HL-60 (cell line): ENCODE measurements at places on chromosomes 13 and 19.

GRCh38 chr13:25971459-25972145 lies 80.2 kb downstream of the SHISA2 start:
- no peak for DNase-seq

GRCh38 chr19:54725321-54725720 lies 1.1 kb downstream of the KIR3DL3 start:
- DNase-seq: no peak

GRCh38 chr19:33496038-33496895 lies 25.3 kb downstream of the PEPD start:
- DNase-seq: no peak

DNA sequence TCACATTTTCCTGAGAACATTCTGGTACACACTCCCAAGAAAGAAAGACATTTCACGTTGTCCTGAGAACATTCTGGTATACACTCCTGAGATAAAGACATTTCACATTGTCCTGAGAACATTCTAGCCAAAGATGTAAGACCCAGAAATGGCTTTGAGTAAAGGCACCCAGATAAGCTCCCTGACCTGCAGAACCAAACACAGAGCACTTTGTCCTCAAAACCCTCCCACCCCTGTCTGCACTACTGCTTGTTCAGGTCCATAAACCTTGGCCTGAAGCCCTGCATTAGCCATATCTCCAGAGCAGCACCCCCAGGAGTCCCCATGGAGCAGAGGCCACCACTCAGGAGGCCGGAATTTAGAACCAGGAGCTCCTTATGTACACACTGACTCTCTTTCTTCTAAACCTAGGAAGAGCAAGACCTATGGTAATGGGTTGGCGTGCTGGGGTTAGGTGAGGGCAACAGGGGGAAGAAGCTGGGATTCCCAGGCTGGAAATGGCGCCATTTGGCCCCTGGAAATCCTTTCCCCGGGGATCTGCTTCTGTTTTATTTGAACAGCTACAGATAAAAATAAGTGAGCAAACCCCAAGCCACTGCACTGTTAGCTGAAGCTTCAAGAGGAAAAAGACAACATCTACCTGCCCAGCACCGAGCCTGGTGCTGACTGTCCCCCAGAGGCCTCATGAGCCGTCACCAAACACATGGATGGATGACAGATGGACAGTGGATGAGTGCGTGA lies 13.7 kb downstream of the GAS6 start:
- DNase-seq: no peak

DNA sequence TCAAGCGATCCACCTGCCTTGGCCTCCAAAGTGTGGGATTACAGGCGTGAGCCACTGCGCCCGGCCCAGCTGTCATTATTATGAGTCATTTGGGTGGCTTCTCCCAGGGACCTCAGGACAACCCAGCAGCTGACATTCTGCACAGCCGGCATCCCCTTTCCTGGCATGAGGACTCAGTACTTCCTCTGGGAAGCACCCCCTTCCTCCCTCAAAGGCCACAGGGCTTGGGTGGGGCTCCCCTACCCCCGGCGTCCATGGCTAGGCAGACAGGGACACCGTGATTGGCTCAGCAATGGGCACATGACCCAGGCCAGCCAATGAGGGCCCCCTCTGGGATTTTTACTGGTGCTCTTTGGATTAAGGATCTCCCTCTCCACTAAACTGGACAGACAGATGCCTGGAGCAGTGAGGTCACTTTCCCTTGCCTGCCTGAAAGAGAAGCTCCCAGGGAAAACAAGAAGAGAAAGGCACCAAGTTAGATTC lies 6.0 kb downstream of the KANK2 start:
- no peak for DNase-seq

GRCh38 chr13:31209172-31209840 lies 9.5 kb downstream of the B3GLCT start:
- no peak for DNase-seq

GRCh38 chr13:30827578-30827925 lies 78.5 kb upstream of the MEDAG start:
- DNase-seq: no peak

DNA sequence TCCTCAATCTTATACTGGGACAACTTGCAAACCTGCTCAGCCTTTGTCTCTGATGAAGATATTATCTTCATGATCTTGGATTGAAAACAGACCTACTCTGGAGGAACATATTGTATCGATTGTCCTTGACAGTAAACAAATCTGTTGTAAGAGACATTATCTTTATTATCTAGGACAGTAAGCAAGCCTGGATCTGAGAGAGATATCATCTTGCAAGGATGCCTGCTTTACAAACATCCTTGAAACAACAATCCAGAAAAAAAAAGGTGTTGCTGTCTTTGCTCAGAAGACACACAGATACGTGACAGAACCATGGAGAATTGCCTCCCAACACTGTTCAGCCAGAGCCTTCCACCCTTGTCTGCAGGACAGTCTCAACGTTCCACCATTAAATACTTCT lies 4.0 kb upstream of the KLK3 start:
- no peak for DNase-seq

DNA sequence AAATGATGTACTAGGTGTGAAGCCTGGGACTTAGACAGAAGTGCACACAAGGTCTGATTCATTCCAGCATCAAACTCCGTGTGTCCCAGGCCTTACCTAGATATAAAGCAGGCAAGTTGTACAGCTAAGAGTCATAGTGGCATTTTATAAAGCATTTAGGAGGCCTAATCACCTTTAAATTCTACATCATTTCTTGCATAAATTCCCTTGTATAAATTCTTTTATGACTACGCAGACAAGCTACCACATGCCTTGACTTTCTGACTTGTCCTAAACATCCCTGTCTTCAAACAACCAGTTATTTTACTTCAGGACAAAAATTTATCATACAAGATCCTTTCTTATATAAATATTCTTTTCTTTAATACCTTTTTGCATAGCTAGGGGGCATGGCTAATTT lies 22.5 kb downstream of the TMEM255B start:
- DNase-seq: no peak

- no peak for DNase-seq
Measured at GRCh38 chr13:98473135-98473787, 103.6 kb downstream of the STK24 start.

GRCh38 chr19:4171676-4172075 lies 10.7 kb downstream of the SIRT6 start:
- no peak for DNase-seq

GRCh38 chr13:97116754-97117153 lies 105.4 kb upstream of the MBNL2 start:
- DNase-seq: no peak
